WTC11 (cell line): ENCODE measurements at places on chromosomes 1 and 21.

DNA sequence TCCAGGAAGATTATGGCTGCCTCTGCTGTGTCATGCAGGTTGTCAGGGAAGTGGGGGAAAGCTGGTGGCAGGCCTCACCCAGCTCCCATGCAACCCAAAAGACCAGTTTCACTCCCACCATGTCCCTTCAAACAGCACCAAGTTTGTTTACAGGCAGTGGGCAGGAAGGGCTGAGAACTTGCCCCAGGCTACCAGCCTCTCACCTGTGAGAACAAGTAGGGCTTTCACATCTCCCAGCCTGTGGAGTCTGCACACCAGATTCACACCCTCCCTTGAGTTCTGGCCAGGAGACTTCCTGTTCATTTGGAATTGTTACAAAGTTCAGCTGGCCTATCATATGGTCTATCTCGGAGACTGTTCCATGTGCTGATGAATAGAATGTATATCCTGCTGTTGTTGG is 27.8 kb downstream of the RPAP2 start:
- no peak for DNase-seq

DNA sequence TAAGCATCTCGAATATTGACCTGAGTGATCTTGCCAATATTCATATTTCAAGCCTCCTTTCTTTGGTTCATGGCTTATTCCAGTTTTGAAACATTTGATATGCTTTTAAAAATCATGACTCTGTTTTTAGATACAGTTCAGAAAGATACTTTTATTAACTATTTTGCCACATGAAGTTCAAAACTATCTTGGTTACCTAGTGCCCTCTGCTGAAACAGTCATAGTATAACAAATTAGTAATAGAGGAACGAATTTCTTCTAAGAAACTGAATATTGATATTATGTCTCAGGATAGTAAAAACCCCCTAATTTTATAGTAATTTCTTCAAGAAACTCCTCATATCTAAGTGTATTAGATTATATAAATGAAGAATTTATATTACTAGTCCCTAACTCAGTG is 52.6 kb upstream of the RC3H1 start:
- DNase-seq, result no peak

- DNase-seq, result no peak
Observed at GRCh38 chr1:198157847-198158725, 1.3 kb downstream of the NEK7 start.

- DNase-seq, result no peak
Observed at GRCh38 chr1:171858696-171859095, 17.4 kb downstream of the DNM3 start.

- no peak for DNase-seq
Observed at GRCh38 chr1:184576822-184577221, 177.8 kb downstream of the EDEM3 start.

- no peak for DNase-seq
Observed at GRCh38 chr21:29875036-29875716, 64.6 kb downstream of the GRIK1 start.

GRCh38 chr1:62962901-62963776 is 179.2 kb downstream of the ATG4C start:
- peak; percentile 85 for DNase-seq

- no peak for DNase-seq
Observed at GRCh38 chr21:44799646-44800045, 2.0 kb downstream of the UBE2G2 start.
